NK-92 treated with Interleukin-12 subunit alpha and Interleukin-12 subunit beta, amount 100 ng/mL, for 24 hours (cell line): ENCODE measurements at places on chromosomes 3 and 15.

DNA sequence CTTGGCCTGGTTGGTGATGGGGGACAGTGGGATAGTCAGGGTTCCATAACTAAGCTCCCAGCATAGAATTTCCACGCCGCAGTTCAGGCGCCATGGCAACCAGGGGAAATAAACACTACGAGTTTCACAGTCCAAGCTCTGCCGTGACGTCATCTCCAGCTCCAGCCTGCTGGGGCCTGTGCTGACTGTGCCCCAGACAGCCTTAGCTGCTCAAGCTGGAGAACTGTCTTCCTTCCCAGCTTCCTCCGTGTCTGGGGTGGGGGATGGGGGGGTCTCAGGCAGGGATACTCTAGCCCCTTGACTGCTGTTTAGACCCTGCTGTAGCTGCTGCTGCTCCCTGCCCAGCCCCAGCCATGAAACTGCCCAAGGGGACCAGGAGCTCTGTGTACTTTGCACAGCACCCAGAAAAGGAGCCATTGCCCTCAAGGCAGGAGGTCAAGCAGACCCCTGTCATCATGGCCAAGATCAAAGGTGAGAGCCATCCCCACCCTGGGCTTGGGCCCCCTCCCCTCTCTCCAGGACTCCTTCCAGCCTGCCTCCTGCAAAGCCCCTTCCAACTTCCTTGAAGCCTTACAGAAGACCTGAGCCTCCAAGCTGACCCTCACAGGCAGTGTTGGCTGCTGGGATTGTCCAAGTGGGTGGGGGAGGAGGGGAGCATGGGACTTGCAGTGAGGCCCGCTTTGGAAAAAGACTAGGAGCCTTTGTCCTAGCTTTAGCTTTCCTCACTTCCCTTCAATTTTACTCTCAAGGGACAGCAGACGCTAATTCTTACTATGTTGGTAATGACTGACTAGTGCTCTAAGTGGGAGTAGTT, 11.4 kb upstream of the CSPG4 start:
- DNase-seq, result no peak

GRCh38 chr3:45871780-45872179, 14.6 kb upstream of the CCR9 start:
- no peak for DNase-seq

GRCh38 chr15:43225201-43225949, 4.6 kb upstream of the EPB42 start:
- DNase-seq, result no peak

DNA sequence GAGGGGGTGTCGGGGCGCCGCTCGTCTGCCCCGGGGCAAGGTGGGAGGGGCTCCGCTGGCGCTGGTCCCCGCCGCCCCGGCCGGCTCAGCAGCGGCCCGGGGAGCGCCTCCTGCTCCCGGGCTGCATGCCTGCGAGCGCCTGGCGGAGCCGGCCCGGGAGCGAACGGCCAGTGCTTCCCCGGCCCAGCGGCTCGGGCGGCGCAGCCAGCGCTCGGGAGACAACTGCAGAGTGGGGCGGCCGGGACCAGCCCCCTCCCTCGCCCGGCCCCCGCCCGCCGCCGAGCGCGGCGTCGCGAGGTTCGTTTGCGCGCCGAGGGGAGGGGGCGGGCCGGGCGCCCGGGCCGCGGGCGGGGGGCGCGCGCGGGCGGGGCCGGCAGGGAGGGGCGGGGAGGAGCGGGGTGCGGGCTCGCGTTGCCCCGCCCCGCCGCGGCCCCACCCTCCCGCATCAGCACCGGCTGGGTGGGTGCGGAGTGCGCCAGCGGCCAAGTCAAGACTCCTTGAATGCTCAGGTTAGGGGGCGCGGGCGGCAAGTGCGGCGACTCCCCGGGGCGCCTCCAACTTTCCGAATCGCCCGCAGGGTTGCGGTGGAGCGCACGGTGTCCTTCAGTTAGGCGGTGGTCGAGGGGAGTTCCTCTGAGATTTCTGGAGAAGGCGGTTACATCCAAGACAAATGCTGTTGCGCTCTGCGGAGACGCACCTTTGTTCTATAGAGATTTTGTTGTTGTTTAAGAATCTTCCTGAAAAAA, at the start of gene RGMA:
TSS of gene RGMA (minus strand) at position 231 of the 746 bp plus-strand sequence. CDS start 279 bp downstream, outside the sequence.
- no peak for DNase-seq

DNA sequence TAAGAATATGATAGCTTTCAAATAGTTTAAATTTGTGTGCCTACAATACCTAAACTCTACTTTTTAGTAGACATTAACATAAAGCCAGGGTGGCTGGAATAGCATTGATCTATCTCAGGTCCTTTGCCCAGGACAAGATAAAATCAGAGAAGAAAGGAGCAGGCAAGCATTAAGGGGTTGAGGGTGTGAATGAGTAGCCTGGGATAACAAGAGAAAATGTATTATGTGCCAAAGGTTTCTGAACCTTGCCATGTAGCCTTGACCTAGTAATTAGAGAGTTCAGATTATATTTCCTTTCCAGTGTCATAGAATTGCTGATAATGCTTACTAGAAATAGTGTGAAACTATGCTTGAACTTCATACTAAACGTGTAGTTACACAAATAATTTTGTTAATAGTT, 22.9 kb downstream of the ATP11B start:
- no peak for DNase-seq

GRCh38 chr3:171282041-171282440, 178.2 kb downstream of the TNIK start:
- no peak for DNase-seq

DNA sequence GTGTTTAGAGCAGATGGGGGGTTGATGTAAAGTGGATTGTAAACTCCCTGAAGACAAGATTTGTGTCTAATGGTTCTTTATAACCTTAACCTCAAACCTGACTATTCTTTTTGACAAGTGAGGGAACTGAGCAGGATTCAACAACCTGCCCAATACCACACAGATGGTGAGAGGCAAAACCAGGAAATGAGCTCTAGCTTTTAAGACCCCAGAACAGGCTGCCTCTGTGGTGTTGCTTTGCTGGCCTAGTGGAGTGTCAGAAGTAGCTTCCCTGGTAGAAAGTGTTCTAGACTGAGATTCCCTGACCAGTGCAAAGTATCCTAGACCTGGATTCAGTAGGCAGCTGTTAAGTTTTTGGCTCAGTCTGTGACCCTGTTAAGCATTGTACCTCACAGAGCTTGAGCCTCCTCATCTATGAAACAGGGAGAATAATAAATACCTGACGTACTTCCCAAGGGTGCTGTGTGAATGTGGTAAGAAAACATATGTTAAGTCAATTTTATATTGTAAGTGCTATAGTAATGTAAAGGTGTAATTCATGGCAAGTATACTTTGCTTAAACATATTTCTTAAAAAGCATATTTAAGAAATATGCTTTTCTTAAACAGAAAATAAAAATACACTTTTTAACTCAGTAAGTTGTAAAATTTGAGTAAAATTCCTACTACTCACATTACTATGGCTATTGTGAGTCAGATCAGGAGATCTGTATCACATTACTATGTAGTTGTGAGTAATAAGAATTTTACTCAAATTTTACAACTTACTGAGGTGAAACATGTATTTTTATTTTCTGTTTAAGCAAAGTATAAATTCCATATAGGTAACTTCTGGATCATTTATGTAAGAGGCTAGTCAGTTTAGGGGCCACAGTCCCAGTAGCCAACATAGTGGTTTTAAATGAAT, 8.8 kb downstream of the GPR87 start:
- no peak for DNase-seq

- DNase-seq, result no peak
These were observed 163.8 kb upstream of the CDIN1 start for GRCh38 chr15:36415643-36416042.

GRCh38 chr15:78875107-78875914, 2.6 kb downstream of the MORF4L1 start:
- DNase-seq, result no peak

- DNase-seq, result no peak
These were observed 193.1 kb downstream of the ALCAM start for GRCh38 chr3:105559856-105560255.

DNA sequence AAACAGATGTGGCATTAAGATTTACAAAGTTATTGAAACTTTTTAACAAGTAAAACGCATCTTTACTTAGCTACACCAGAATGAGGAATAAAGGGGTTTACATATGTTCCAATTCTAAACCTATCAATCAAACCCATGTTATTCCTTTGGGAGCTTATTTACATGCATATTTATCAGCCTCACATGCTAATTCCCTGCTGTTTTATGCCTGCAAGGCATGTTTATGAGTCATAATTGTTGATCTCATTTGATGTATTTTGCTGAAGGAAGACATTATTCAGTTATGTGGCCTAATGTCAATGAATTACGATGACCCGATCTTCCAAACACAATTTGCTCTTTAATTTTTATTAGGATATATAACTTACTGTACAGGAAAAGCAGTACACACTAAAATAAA, 272.9 kb downstream of the TBC1D5 start:
- DNase-seq, result no peak

GRCh38 chr3:165805946-165806561, 31.2 kb downstream of the BCHE start:
- no peak for DNase-seq

- no peak for DNase-seq
These were observed 38.3 kb upstream of the ARHGEF3 start for GRCh38 chr3:56839784-56840715.

DNA sequence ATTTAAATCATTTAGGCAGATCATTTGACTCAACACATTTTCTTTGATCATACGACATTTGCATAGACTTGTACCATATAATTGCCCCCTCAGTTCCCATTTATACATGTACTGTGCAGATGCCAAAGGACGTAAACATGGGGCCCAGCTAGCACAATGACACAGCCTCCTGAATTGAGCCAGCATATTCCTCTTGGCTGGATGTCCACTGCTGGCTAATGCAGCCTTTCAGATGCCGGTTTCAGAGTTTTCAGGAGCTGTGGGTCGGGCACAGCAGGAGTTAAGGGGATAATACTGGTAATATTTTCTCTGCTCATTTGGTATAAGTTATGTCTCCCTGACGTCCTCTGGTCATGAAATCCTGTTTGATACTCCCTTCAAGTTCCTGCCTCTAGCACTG, 39.4 kb downstream of the KAT2B start:
- no peak for DNase-seq

DNA sequence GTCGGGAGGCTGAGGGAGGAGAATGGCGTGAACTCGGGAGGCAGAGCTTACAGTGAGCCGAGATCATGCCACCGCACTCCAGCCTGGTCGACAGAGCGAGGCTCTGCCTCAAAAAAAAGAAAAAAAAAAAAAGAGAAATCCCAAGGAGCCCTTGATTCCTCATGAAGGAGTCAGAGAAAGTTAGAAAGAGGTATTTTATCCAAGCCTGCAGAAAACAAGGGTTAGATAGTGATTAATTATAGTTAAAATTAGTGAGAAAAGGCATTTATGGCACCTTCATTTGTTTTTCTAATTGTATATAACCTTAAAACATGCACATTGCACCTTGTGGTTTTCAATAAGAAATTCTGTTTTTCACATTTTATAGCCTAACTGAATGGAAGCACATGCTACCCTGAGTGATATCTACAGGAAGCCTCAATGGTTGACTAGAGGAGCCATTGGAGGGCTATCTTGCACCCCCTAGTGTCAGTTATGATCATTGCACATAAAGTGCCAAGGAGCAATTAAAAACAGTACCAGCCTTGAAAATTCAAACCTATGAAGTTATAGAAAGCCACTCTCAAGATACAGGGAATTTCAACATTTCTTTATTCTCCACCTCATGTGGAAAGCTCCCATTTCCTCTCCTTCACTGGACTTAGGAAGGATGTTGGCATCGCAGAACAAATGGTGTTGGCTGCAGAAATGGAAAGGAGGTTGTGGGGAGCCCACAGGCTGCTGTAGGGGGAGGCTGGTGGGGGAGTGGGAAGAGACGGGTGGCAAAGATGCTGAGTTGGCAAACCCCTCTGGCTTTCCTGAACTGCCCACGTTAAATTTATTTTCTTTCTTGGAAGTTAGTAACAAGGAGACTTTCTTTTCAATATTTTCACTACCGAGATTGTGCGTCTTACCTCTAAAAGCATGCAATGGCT, 48.5 kb downstream of the ITGA11 start:
- DNase-seq, result no peak
